ENCODE measurements at places on chromosomes 2 and 18.

DNA sequence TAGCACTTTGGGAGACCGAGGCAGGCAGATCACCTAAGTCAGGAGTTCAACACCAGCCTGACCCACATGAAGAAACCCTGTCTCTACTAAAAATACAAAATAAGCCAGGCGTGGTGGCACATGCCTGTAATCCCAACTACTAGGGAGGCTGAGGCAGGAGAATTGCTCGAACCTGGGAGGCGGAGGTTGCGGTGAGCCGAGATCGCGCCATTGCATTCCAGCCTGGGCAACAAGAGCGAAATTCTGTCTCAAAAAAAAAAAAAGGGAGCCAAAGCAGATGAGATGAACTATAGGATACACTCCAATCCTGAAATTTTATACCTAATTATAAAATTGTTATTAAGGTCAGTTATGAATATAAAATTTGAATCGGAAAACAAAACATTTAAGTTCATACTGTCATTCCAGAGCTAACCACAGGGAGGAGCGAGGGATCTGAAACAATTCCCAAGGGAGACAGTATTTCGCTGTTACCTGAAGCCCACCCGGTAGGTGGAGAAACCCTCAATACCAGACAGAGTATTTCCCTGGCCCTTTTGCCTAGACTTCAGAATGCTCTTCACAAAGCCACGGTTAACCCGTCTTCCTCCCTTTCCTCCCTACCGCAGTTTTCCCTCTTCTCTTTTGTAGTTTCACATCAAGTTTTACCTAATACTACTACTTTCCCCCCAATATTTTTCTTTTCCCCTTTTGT lies 1.4 kb downstream of the PPM1G start:
- DNase-seq = no peak

DNA sequence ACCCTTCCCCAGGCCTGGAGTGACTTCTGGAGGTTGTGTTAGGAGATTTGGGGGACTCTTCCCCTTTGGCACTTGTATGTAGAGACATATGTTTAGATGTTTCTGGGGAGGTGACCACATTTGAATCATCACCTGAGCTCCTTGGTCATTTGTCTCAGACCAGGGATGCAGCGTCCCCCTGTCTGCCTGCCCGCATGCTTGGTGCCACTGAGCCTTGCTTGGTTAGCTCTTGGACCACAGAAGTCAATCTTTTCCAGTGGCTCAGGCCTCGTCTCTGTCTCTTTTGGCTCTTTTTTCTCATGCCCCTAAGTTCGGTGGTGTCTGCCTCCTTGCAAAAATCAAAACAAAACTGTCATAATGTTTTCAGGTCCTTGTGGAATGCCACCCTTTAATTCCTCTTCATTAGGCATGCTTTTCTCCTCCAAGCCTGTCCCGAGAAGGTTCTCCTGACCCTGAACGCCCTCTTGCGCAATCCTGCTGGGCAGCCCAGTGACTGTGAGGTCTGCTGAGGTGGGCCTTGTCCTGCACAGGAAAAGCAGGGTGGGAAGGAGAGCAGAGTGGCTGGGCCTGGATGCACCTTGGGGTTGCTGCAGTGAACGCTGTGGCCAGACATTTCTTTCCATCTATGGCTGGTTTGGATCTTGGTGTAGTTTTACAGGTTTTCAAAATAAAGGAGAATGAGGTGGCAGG lies 24.9 kb downstream of the GLI2 start:
- peak; percentile 43 for DNase-seq

GRCh38 chr2:186069676-186070075 lies 331.1 kb downstream of the FSIP2 start:
- DNase-seq = no peak

GRCh38 chr2:20596193-20596972 lies 54.5 kb downstream of the HS1BP3 start:
- DNase-seq = no peak

DNA sequence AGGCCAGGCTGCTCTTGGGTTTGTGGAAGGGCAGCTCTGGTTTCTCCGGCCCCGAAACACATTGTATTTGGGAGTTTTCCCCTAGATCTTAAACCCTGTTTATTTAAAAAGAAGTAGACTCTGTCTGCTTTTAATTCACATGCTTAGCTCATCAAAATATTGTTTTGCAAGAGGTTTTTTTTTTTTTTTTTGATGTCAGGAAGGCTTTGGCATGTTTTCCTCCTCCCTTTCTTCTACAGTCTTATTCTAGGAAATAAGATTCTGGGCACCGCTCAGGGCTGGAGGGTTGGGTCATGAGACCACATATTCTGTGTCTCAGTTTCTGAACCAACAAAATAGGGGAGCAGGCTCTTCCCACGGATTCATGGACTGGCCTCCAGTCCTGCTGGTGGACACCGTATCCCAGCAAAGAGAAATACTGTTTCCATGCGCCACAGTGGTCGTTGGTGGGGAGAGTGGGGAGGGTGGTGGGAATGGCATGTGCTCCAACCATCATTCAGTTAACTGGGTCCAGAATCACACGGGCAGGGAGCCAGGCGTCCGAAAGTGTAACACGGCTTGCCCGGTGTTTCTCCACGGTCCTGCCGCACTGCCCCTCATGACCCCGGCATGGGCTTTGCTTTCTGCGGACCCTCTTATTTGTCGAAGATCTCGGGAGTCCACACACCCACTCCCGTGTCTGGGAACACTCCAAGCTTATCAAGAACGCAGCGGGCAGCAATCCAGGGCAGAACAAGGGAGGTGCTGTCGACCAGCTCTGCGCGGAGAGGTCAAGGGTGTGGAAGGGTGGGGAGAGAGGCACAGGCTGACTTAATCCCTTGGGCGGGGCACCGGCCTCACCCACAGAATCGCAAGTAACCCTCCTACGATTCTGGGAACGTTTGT lies 176.7 kb downstream of the GLI2 start:
- DNase-seq = peak; percentile 82

- DNase-seq = no peak
Measured at GRCh38 chr2:62136956-62137830, 58.7 kb upstream of the B3GNT2 start.

DNA sequence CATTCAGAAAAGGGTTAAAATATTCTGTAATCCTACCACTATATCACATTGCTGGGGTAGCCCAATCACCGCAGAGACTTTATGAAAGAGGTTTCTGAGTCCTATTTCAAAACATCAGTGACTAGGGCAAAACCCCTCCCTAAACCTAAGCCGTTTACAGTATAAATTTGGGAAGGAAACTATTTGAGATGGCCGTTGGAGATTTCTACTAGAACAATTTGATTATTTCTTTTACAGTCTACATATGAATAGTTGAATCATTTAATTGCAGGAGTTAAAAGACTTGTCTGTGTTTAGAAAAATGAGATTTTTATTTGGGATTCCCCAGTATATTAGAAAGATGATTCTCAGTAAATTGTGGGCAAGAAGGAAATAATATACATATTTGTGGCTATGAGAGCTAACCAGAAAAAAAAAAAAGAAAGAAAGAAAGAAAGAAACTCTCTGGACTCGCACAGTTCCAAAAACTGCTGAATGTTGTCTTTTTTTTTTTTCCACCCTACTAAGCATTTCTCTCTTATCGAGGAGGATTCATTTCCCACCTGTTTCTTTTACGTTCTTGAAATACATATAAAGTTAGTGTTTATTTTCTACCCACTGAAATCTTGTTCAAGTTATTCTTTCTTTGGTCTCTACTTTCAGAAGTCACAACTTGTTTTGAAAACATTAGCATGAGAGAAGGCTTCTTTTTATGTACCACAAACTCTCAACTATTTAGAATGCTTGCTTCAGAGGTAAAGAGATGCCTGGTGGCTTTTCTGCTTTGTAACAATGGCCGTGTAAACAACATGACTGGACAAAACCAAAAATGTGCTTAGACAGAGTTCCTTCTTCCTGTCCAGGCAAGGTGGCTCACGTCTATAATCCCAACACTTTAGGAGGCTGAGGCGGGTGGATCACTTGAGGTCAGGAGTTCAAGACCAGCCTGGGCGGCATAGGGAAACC lies 65.9 kb downstream of the BCL2 start:
- no peak for DNase-seq

- no peak for DNase-seq
Measured at GRCh38 chr2:56009758-56010458, 86.3 kb upstream of the EFEMP1 start.

GRCh38 chr2:28434600-28434989 lies 41.9 kb downstream of the FOSL2 start:
- DNase-seq = no peak

- DNase-seq = no peak
Measured at GRCh38 chr18:63001861-63002260, 286.5 kb downstream of the PHLPP1 start.

DNA sequence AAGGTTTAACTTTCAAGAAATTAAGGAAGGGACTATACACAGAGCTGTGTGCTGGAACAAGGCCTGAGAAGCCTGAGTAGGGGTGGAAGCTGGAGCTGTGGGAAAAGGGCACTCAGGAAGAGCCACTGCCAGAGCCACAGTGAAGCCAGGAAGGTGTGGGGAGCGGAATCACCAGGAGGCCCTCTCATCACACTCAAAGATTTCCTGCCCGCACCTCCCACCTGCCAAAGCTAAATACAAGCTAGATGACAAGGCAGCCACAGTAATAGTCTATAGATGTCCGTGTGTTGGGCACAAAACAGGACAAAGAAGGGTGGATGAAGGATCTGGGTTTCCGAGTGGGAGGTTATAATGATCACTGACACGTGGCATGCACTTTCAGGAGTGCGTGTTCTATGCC lies 126.0 kb downstream of the ZNF532 start:
- DNase-seq = no peak

GRCh38 chr2:176854878-176855277 lies 357.7 kb upstream of the HNRNPA3 start:
- no peak for DNase-seq

Measured in lower lobe of right lung (tissue), 2 donors.